ENCODE measurements at places on chromosomes 2 and 18.

DNA sequence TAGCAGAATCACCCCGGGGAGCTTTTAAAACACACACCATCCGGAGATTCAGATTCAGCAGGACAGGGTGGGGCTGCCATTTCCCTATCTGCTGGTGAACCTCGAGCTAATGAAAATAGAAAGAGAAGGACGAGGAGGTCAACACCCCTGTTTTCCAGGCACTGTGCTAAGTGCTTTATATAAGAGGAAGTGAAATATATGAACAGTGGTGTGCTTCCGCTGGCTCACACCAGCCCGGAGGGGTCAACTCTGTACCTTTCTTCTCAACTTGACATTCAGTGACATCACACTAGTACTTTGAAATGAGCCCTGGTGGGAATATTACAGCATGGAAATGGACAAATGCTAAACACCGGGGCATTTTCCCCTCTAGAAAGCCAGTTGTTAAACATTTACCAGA is 108.3 kb upstream of the LTBP1 start:
- no peak for DNase-seq

GRCh38 chr2:95264624-95265023 is 9.6 kb upstream of the PROM2 start:
- no peak for DNase-seq

GRCh38 chr2:171509945-171510731 is 12.1 kb upstream of the CYBRD1 start:
- DNase-seq: no peak

DNA sequence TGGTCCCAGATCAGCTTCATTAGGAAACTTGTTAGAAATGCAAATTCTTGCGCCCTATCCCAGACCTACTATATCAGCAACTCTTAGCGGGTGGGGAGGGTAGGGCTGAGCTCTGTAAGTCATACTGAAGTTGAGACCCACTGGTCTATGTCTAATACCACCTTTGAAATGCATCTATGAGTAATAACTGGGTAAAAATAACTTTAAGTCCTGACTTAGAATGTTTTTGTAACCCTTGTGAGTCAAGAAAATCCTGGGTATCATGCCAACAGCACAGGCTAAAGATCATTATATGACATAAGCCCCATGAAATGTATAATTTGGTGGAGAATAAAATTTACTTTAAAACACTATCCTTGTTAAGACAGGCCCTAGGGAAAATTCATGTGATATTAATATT is 41.4 kb downstream of the PRKD3 start:
- DNase-seq: no peak

GRCh38 chr2:206556357-206556949 is 85.8 kb upstream of the FAM237A start:
- no peak for DNase-seq

GRCh38 chr2:227565080-227565479 is 33.6 kb upstream of the SCYGR2 start:
- no peak for DNase-seq

DNA sequence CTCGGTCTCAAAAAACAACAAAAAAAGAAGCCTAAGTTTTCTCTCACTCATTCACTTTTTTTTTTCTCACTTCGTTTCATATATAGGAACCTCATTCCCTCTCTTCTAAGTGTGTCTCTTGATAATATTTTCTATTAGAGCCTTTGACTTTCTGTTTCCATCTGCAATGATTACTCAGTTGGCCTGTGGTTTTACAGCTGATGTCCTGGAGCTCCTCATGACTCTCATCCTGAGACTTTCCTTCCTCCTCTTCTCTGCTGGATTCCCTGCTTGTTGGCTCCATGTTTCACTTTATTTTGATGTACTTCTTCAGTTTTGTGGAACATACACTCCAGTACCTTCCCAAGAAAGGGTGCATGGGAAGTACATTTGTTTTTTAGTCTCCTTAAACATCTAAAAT is 154.2 kb upstream of the GATA6 start:
- DNase-seq: no peak
